ENCODE measurements at places on chromosomes 3 and 15.

- DNase-seq: no peak
Observed at GRCh38 chr3:146781606-146782005, 176.5 kb upstream of the PLSCR5 start.

GRCh38 chr3:22013641-22014040, 262.6 kb upstream of the ZNF385D start:
- no peak for DNase-seq

GRCh38 chr3:138440596-138440995, 6.2 kb downstream of the ESYT3 start:
- DNase-seq: no peak

DNA sequence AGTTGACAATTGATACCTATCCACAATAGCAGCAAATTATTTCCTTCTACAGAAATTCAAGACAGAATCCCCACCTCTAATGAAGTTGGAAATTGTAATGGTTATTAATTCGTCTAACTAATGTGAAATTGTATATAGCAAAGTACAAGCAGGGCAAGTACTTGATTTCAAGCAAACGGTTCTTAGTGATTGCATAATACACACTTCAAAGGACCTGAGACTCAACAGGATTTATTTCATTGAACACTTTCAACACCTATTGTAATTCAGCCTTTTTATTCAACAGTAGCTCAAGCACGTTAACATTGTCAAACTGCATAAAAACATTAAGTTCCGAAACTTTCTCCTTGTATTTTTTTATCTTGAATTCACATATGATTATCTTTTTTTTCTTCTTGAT, 40.2 kb upstream of the AGTR1 start:
- no peak for DNase-seq

DNA sequence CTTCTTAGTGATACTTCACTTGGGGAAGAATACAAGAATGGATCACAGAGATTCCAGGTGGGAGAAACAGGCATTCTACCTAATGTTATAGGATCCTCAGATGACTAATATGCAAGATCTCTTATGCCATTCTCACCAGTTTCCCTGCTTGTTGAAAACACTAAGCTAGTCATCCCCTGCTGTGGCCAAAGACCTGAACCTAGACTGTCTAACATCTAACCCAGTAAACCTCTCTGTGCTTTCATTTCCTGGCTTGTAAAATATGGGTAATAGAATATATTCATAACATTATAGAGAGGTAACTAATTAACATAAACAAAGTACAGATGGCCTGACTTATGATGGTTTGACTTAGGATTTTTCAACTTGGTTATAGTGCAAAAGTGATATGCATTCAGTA, 776.3 kb downstream of the TUSC7 start:
- no peak for DNase-seq

- no peak for DNase-seq
Observed at GRCh38 chr3:12840591-12841148, 695 bp downstream of the RPL32 start.

GRCh38 chr3:94285872-94286271, 223.0 kb downstream of the NSUN3 start:
- no peak for DNase-seq

- no peak for DNase-seq
Observed at GRCh38 chr3:41464858-41465257, 265.6 kb downstream of the CTNNB1 start.
